ENCODE measurements at places on chromosomes 1 and 21.

DNA sequence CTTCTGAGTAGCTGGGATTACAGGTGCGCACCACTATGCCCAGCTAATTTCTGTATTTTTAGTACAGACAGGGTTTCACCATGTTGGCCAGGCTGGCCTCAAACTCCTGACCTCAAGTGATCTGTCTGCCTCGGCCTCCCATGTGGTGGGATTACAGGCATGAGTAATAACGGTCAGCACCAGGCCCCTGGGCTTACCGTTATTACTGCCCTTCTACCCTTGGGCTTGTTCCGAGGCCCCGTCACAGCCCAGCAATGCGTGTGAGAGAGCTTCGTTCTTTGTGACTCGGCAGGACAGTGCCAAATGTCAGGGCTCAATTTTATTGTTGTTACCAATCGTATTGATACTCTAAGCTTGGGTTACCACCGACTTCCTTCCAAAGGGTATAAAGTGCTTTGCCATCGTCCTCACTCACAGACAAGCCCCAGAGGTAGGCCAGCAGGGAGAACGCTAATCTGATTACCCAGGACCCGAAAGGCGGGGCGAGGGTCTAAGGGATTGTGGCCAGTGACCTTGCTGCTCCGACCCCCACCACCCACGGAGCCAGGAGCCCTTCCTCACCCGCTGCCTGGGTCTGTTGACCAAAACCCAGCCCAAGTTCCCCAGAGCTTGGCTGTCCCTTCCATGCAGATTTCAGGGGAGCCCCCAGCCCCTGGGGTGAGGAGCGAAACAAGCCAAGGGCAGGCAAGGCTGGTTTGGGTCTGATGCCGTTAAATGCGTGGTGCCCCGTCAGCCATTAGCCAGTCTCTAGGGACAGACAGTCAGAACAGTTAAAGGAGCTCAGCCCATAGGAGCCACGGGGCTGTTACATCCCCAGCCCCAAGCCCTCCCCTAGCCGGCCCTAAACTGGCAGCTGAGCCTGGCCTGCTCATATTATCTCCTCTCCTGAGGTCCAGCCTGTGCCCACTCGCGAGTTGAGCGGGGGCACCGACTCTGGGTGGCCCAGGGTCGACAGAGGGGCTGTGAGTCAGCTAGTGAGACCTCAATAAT lies 54.9 kb upstream of the CASZ1 start:
- DNase-seq, result no peak

DNA sequence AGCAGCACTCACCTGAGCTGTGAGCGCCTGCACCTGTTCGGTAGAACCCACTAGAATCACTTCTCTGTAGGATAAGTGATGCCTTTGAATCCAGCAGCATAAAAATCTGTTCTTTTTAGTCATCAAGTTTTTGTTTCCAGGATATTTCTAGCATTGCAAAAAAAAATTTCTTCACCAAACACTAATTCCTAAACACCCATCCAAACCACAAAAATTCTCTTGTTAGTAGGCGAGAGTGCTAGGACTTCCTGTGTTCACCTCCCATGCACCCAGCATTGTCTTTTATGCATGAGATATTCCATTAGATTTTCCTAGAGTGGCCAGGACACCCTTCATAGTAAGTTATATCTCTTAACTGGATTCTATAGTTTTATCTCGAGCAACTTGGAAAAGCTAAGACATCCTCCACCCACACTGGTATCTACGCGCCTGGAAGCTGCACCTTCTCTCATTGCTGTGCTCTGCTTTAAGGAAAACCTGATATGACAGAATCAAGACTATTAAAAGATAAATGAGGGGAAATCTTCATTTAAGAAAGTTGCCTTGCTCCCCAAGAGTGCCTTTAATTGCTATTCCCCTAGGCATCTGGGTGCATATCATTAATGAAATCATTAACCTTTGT lies 12.3 kb downstream of the SERTAD4 start:
- no peak for DNase-seq

DNA sequence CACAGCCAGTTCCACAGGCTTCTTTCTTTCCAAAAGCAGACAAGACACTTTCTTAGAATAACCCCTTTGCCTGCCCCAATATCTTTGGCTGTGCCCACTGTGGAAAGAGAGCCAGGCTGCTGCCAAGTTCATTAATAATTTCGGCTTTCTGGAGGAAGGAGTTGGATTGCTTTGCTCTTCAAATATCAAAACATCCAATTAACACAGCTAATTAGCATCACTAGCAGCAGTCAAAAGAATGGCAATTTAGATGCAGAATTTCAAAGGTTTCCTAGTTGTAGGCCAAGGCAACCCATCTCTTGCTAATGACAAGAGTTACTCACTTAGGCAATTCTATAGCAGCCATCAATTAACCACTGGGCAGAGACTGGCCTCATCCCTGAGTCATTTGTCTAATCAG lies 91.0 kb upstream of the SPATA6 start:
- no peak for DNase-seq

- peak; percentile 80 for DNase-seq
These were observed 28.1 kb downstream of the ADARB1 start for GRCh38 chr21:45102391-45102932.

DNA sequence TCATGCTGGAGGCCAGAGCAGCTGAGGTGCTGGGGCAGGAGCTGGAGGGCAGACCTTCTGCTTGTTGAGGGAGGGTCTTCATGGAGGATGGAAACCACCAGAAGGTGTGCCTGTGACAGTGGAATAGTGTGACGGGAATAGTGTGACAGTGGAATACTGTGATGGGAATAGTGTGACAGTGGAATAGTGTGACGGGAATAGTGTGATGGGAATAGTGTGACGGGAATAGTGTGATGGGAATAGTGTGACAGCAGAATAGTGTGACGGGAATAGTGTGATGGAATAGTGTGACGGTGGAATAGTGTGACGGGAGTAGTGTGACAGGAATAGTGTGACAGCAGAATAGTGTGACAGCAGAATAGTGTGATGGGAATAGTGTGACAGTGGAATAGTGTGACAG lies 325.1 kb downstream of the HHAT start:
- no peak for DNase-seq

- DNase-seq, result peak; percentile 2
These were observed 206.6 kb downstream of the PBX1 start for GRCh38 chr1:164765557-164765956.

DNA sequence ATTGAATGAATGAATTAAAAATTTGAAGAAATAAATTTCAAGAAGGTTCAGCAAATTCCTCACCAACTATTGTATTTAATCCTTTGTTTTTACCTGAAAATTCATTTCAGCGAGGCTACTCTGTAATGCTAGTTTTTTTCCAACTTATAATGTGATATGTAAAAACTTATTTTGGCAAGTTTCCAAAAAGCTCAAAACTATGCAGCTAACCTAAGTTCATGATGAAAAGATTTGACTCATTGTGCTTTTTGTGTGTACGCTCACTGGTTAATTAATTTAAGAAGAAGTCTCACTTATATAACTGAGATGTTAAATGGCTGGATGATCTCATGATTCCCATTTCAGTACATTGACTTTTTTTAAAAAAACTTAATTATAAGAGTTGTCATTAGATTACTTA lies 196.0 kb upstream of the SAMSN1 start:
- no peak for DNase-seq

All from SW 1271 (cell line).